ENCODE measurements at places on chromosomes 12 and 14. TPM values are rescaled to one million over a fixed set of nuclear protein-coding genes. Genes with fewer than 3 reads are reported as not detected.

The MSRB3 gene
- total RNA-seq: 1.1 TPM

The KLRD1 gene
- total RNA-seq: 0.48 TPM

The WDHD1 gene
- 30.9 TPM for total RNA-seq

The SPIC gene
- not detected for total RNA-seq

The CLEC9A gene
- total RNA-seq: not detected

The SERPINA12 gene
- not detected for total RNA-seq

The SYCP3 gene
- total RNA-seq: not detected

The REP15 gene
- 3.0 TPM for total RNA-seq

The SLC4A8 gene
- total RNA-seq: 11.8 TPM

The PTCSC3 gene
- total RNA-seq: not detected
